ENCODE measurements at places on chromosomes 3 and 15. TPM values are rescaled to one million over a fixed set of nuclear protein-coding genes. Genes with fewer than 3 reads are reported as not detected.

The SOX14 gene
- not detected for total RNA-seq

The FBXL2 gene
- 25.6 TPM for total RNA-seq

The NR2F2 gene
- total RNA-seq: 59.0 TPM

The PCLAF gene
- 2.5 TPM for total RNA-seq

The GOLGA8K gene
- 0.77 TPM for total RNA-seq

The TMEM212 gene
- total RNA-seq: not detected

The LRTM1 gene
- total RNA-seq: not detected

The AADACL2 gene
- not detected for total RNA-seq

The CTDSPL gene
- total RNA-seq: 37.9 TPM

The WNT5A gene
- 66.2 TPM for total RNA-seq

The FAM107A gene
- total RNA-seq: not detected

The GOLGA6A gene
- total RNA-seq: 0.31 TPM

The RBP2 gene
- total RNA-seq: not detected

DNA sequence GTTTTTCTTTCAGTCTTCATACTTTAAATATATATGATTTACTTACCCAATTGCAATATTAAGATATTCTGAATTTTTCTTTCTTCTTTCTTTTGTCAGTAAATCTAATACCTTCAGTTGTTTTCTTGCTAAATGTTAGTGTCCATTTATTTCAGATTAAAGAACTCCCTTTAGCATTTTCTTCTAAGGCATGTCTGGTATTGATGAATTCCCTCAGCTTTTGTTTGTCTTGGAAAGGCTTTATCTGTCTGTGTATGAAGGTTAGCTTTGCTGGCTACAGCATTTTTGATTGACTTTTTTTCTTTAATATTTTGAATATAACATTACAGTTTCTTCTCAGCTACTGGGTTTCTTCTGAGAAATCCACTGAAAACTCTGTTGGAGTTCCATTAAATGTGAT is 64.0 kb upstream of the PLSCR4 start:
- peaks cover 9% of the 10 kb centered on the region for H3K4me1 ChIP-seq
- DNase-seq: peak; percentile 56
- no peak overlapping the region for H3K4me3 ChIP-seq
- no peak overlapping the region for H3K27ac ChIP-seq
- H3K36me3 ChIP-seq: no peaks in the 10 kb centered on the region
- no peaks in the 10 kb centered on the region for H3K27me3 ChIP-seq

DNA sequence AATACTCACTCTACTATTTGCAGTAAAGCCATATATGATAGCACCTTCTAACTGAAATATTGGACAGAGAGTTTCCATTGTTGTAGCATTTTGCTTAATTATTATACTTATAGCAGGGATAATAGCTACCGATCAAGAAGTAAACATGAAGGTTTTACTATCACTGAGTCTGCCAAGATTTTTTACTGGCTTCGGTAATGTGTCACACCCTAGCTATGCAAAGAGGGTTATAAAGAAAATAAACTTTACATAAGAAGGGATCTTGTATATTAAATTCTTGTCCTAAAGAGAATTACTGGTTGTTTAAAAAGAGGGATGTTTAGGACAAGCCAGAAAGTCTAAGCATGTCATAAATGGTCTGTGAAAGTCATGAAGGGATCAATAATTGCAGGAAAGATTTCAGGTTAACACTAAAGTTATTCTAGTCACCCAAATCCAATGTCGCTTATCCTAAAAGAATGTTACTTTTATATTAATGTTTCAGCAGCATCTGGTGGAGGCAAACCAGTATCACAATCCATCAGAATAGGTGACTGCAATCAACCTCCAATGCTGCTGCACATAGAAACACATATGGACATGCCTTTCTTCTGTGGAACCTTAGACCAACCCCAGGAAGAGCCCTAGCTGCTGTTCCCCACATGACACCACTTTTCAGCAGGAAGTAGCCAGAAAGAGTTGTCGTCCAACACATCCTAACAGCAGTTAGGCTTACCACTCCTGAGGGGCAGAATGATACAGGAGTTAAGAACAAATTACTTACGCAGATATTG is 62.7 kb upstream of the GK5 start:
- no peaks in the 10 kb centered on the region for H3K36me3 ChIP-seq
- no peaks in the 10 kb centered on the region for H3K4me1 ChIP-seq
- H3K27ac ChIP-seq: no peak overlapping the region
- no peaks in the 10 kb centered on the region for H3K27me3 ChIP-seq
- DNase-seq: no peak

GRCh38 chr3:136783708-136784191 is 31.6 kb upstream of the STAG1 start:
- H3K4me1 ChIP-seq: peaks cover 14% of the 10 kb centered on the region
- no peak overlapping the region for H3K4me3 ChIP-seq
- H3K27ac ChIP-seq: no peak overlapping the region
- H3K36me3 ChIP-seq: no peaks in the 10 kb centered on the region
- DNase-seq: no peak

DNA sequence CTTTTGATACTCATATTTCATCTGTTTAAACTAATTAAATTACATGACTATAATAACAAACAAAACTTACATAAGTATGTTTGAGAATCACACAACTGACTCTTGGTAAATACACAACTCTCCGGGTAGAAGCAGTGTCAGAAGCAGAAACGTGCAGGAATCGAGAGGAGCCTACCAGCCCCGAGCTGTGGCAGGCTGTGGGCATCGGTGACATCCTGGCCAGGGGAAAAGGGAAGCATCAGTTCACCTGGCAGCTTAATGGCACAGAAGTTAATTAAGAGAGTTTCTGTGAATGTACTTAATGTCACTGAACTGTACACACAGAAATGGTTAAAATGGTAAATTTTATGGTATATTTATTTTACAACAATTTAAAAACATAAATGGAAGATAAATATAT is 90.2 kb downstream of the CRTC3 start:
- H3K36me3 ChIP-seq: peaks cover 10% of the 10 kb centered on the region
- H3K4me1 ChIP-seq: no peaks in the 10 kb centered on the region
- H3K4me3 ChIP-seq: no peak overlapping the region
- no peak for DNase-seq

DNA sequence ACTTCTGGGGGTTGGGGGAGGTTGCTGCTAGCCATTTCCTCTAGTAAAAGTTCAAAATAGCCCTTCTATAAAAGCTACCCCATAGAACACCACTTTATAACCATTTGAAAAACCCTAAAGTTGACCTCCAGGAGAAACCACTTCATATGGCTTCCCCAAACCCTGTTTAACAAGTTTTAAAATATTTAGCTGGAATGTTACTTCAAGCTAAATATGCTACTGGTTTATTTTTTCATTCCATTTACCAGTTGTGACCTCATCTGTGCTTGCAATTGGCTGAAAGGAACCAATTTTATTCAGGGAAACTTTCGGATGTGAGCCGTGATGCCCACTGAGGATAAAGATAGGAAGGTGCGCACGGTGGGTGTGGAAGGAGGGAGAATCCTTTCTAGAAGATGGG is 221.3 kb downstream of the SUCLG2 start:
- no peak overlapping the region for H3K4me3 ChIP-seq
- H3K36me3 ChIP-seq: no peaks in the 10 kb centered on the region
- no peak overlapping the region for H3K27ac ChIP-seq
- H3K27me3 ChIP-seq: no peaks in the 10 kb centered on the region
- no peaks in the 10 kb centered on the region for H3K4me1 ChIP-seq

GRCh38 chr15:32649342-32649741 is 7.8 kb downstream of the SCG5 start:
- H3K27ac ChIP-seq: no peak overlapping the region
- no peaks in the 10 kb centered on the region for H3K36me3 ChIP-seq
- H3K4me3 ChIP-seq: no peak overlapping the region
- H3K27me3 ChIP-seq: no peaks in the 10 kb centered on the region
- DNase-seq: no peak

- H3K4me1 ChIP-seq: peaks cover 29% of the 10 kb centered on the region
- no peak for DNase-seq
These were observed 11.1 kb upstream of the MBNL1 start for GRCh38 chr3:152257563-152258035.

GRCh38 chr3:31999907-32000439 is 18.4 kb downstream of the ZNF860 start:
- H3K27me3 ChIP-seq: peaks cover 2% of the 10 kb centered on the region
- H3K36me3 ChIP-seq: no peaks in the 10 kb centered on the region
- DNase-seq: no peak
- peaks cover 16% of the 10 kb centered on the region for H3K4me1 ChIP-seq
- no peak overlapping the region for H3K27ac ChIP-seq
- no peak overlapping the region for H3K4me3 ChIP-seq

- no peak for DNase-seq
- no peaks in the 10 kb centered on the region for H3K27me3 ChIP-seq
- H3K4me3 ChIP-seq: no peak overlapping the region
- H3K36me3 ChIP-seq: no peaks in the 10 kb centered on the region
- H3K27ac ChIP-seq: no peak overlapping the region
- peaks cover 22% of the 10 kb centered on the region for H3K4me1 ChIP-seq
These were observed 1.9 kb downstream of the DAG1 start for GRCh38 chr3:49471856-49472495.

- H3K4me3 ChIP-seq: no peak overlapping the region
- DNase-seq: no peak
- H3K36me3 ChIP-seq: no peaks in the 10 kb centered on the region
These were observed 85.2 kb upstream of the CHL1 start for GRCh38 chr3:111143-112069.

- no peaks in the 10 kb centered on the region for H3K4me1 ChIP-seq
- no peak overlapping the region for H3K4me3 ChIP-seq
- no peak overlapping the region for H3K27ac ChIP-seq
- no peaks in the 10 kb centered on the region for H3K27me3 ChIP-seq
These were observed 11.2 kb upstream of the MTMR14 start for GRCh38 chr3:9638155-9638554.

DNA sequence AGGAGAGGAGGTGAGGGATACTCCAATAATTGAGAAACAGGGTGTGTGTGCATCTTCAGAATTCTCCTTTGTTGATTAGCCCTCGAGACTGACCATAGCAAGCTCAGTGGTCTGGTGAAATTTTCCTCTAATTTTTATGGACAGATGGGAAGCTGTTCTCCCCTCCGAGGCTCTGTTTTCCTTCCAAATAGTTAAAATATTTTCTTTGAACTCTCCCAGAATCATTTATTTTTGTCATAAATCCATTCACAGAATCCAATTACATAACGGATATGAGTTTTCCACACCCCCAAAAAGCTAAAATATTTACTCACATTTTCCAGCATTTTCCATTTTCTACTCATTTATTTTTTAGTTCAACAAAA is 36.5 kb downstream of the QTRT2 start:
- no peaks in the 10 kb centered on the region for H3K27me3 ChIP-seq
- no peak for DNase-seq
- no peak overlapping the region for H3K27ac ChIP-seq
- peaks cover 6% of the 10 kb centered on the region for H3K4me1 ChIP-seq
- H3K4me3 ChIP-seq: no peak overlapping the region

GRCh38 chr3:20310629-20311028 is 124.6 kb upstream of the SGO1 start:
- no peak overlapping the region for H3K27ac ChIP-seq
- no peaks in the 10 kb centered on the region for H3K4me1 ChIP-seq
- no peaks in the 10 kb centered on the region for H3K36me3 ChIP-seq

- no peaks in the 10 kb centered on the region for H3K36me3 ChIP-seq
- DNase-seq: no peak
- H3K4me1 ChIP-seq: peaks cover 17% of the 10 kb centered on the region
- no peak overlapping the region for H3K27ac ChIP-seq
- no peak overlapping the region for H3K4me3 ChIP-seq
- H3K27me3 ChIP-seq: no peaks in the 10 kb centered on the region
These were observed 4.8 kb downstream of the SEMA4B start for GRCh38 chr15:90205886-90206285.

DNA sequence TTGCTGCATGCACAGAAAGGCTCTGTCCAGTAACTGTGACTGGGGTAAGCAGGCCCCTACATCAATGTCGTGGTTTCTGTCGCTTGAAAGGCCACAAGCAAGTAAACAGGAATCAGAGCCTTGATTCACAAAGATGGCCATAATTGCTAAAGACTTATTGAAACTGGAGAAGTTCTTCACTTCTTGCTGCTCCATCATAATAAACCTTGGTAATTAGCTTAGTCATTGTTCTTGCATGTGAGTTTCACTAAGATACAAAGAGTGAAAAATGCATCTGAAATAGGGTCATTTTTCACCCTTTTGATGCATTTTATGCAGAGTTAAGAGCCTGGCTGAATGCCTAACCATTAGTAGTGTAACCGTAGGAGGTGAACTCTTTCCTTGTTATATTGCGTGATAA is 3.2 kb downstream of the SEMA6D start:
- H3K27ac ChIP-seq: no peak overlapping the region
- DNase-seq: peak; percentile 16
- H3K4me1 ChIP-seq: no peaks in the 10 kb centered on the region
- no peaks in the 10 kb centered on the region for H3K36me3 ChIP-seq

GRCh38 chr15:73608941-73609340 is 24.2 kb downstream of the NPTN start:
- H3K4me3 ChIP-seq: no peak overlapping the region
- DNase-seq: peak; percentile 68
- no peaks in the 10 kb centered on the region for H3K27me3 ChIP-seq
- H3K27ac ChIP-seq: peak overlapping the region; percentile 17
- no peaks in the 10 kb centered on the region for H3K36me3 ChIP-seq

DNA sequence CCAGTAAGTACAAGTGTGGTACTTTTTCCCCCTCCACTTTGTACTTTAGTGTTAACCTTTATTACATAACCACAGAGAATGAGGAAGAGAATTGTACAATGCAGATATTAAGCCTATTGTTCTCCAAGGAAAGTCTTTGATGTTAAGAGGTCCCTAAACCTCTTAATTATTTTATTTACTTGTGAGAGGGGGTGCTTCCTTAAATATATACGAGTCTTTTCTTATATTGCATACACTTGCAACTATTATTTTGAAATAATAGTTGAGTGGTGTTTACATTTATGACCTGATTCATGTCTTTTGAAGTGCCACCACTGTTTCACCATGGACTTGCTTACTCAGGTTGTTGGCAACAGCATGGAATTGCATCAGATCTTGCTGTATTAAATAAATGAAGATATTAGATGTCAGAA is 10.1 kb downstream of the USP3 start:
- DNase-seq: peak; percentile 71
- no peak overlapping the region for H3K4me3 ChIP-seq
- no peaks in the 10 kb centered on the region for H3K36me3 ChIP-seq

- DNase-seq: peak; percentile 16
- H3K4me3 ChIP-seq: no peak overlapping the region
- no peaks in the 10 kb centered on the region for H3K36me3 ChIP-seq
- peaks cover 4% of the 10 kb centered on the region for H3K27me3 ChIP-seq
These were observed 34.5 kb downstream of the PLA2G4D start for GRCh38 chr15:42059661-42060476.

- H3K4me3 ChIP-seq: no peak overlapping the region
- no peak for DNase-seq
- H3K4me1 ChIP-seq: no peaks in the 10 kb centered on the region
- H3K27me3 ChIP-seq: no peaks in the 10 kb centered on the region
- no peak overlapping the region for H3K27ac ChIP-seq
These were observed 218.6 kb downstream of the SNRPN start for GRCh38 chr15:25173241-25174028.

- H3K27ac ChIP-seq: no peak overlapping the region
- no peaks in the 10 kb centered on the region for H3K4me1 ChIP-seq
- H3K27me3 ChIP-seq: no peaks in the 10 kb centered on the region
- DNase-seq: peak; percentile 47
- no peak overlapping the region for H3K4me3 ChIP-seq
These were observed 101.5 kb downstream of the ATP8B4 start for GRCh38 chr15:50017522-50017921.

Data from astrocyte (in vitro differentiated cells and primary cell).